ENCODE measurements at places on chromosomes 16 and 17.

GRCh38 chr17:76147211-76148014, 6.4 kb upstream of the FOXJ1 start:
- DNase-seq, result no peak

DNA sequence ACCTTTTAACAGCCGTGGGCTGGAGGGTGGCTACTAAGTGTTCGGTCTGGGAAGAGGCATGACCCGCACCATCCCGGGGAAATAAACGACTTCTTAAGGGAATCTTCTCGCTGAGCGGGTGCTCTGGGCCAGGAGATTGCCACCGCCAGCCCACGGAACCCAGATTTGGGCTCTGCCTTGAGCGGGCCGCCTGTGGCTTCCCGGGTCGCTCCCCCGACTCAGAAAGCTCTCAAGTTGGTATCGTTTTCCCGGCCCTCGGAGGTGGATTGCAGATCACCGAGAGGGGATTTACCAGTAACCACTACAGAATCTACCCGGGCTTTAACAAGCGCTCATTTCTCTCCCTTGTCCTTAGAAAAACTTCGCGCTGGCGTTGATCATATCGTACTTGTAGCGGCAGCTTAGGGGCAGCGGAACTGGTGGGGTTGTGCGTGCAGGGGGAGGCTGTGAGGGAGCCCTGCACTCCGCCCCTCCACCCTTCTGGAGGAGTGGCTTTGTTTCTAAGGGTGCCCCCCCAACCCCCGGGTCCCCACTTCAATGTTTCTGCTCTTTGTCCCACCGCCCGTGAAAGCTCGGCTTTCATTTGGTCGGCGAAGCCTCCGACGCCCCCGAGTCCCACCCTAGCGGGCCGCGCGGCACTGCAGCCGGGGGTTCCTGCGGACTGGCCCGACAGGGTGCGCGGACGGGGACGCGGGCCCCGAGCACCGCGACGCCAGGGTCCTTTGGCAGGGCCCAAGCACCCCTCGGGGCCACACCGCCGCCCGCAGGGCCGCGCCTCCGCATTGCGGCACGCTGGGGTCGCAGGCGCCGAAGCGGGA, 3.6 kb upstream of the CBX4 start:
- no peak for DNase-seq

DNA sequence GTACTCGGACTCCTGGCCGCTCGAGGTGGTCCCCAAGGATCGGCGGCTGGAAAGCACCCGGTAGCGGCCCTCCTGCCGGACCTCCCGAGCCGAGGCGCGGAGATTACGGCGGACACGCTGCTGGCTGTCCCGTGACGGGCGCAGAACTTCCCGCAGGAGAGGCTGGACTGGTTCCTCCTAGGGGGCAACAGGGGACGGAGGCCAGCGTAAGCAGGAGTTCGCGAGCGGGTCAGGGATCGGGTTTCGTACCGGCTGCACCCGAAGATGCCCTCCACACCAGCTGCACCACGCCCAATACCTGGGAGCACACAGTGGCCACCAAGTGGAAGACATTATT, 341 bp downstream of the SLC7A6OS start:
- no peak for DNase-seq

DNA sequence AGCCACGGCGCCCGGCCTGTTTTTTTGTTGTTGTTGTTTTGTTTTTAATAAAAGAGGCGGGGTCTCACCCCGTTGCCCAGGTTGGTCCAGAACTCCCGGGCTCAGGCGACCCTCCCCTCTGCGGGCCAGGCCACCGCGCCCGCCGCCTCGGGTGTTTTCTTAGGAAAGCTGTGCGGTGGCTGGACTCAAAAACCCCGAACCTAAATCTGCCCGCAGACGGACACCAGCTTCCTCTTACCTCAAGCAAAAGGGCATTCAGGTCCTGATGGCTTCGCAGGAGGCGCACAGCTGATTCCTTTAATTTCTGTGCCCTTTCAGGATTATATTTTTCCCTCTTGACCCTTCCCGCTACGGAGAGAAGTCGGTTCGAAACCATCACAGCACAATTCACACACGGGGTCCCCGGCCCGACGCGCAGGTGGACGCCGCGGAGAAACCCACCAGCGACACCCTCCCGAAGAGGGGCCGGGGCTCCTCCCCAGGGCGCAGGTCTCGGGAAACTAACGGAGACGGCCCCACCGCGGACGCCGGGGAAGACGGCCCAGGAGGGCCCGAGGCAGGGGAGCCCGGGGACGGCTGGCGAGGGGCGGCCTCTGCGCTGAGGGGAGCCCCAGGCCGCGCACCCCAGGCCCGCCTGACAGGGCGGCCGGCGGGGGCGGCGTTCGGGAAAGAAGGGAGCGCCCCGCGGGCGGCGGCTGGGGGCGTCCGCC, 653 bp downstream of the FANCA start:
- DNase-seq, result no peak

- DNase-seq, result no peak
These were observed 641 bp downstream of the KRTAP9-1 start for GRCh38 chr17:41190328-41190727.

DNA sequence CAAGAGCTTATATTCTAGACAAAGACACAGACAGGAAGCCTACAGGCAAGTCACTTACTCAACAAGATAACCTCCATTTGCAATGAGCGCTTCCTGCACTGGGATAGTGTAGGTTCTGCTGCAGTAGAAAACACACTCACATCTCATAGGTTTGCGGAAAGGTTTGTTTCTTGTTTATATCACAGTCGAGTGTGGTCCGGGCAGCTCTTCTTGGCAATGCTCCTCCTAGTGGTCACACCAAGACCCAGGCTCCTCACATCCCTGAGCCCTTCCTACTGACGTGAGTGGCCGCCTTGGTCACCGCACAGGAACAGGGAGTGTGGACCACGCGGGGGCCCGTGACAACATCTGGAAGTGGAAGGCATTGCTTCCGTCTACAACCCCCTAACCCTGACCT, 48.0 kb upstream of the RBFOX3 start:
- DNase-seq, result no peak

- no peak for DNase-seq
These were observed 105.1 kb upstream of the TNRC6C start for GRCh38 chr17:77853191-77853977.

- no peak for DNase-seq
These were observed 31.0 kb downstream of the MBTPS1 start for GRCh38 chr16:84085773-84086172.

DNA sequence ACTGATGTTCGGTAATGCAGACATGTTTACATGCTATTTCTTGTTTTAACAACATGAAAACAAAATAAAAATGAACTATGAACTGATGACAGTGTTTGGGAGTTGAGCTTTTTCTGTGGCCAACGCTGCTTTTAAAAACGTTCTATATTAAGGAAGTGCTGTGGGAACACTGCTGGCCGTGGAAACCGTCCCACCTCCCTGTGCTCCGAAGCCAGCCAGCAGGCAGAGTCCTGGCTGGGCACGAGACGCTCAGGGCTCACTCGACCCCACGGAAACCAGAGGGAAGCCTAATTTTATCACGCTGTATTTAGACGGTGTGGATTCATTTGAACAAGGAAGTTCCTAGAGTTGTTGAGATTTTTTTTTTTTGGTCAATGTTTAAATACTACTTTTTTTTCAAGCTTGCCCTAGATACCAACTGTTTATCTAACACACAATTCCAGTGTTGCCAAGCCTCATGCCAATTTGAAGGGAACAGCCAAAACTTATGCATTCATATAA, 25.8 kb downstream of the ADCY9 start:
- DNase-seq, result no peak

- DNase-seq, result no peak
These were observed 698 bp downstream of the ACBD4 start for GRCh38 chr17:45135978-45136791.

- DNase-seq, result no peak
These were observed 115.7 kb downstream of the ZNF423 start for GRCh38 chr16:49740256-49740655.

GRCh38 chr17:76940295-76940694, 72.1 kb downstream of the MGAT5B start:
- no peak for DNase-seq

DNA sequence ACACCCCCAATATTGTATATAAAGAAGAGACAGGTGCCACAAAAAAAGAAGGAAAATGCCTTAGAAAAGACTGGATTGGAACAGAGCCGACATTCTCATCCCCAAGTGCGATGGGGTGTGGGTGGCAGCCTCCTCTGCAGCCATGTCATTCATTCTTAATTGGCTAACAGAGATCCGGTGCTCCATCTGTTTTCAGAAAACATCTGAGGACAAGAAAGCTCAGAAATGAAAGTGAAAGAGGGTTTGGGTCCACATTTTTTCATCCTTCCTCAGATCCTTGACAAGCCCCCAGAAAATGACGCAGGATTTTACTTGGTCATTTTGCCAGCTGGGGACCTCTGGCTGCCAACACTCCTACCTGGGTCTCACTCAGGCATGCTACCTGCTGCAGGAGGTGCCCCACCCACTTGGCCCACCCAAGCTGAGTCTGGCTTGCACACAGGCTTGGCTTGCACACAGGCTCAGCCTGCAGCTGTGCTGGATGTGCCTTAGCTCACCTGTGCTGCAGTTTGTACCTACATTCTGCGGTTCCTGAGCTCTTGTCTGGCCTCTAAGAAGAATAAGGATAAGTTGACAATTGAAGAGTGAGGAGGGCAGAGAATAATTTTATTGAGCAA, 21.9 kb downstream of the KIF2B start:
- no peak for DNase-seq

DNA sequence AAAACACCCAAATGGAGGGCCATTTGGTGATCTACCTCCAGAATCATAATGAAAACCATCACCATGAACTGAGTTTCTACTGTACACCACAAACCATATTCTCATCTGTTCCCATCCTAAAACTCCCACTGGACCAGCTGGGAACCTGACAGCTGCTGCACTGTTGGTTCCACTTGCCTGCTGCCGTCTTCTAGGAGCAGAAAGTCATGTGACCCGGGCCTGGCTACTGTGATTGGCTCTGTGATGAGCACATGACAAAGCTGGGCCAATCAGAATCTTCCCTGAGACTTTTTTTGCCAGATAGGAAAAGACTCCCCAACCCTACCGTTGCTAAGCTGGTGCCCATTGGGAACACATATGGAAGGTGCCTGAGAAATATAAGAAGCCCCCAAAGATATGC, 264.2 kb downstream of the MRTFB start:
- DNase-seq, result no peak

DNA sequence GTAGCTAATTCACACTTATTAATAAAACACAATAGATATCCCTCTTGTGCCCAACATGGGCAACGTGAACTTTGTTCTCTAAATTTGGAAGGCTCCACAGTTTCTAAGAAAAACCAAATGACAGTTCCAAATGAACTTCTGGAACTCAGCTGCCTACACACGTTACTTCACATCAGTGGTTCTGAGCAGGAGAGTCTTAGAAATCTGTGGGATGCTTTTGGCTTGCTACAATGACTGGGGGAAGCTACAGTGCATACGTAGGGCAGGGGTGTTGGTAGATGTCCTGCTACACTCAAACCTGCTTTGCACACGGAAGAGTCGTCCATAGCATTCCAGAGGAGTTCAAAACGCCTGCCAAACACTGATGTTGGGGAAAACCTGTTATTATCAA, 8.0 kb downstream of the TXNDC11 start:
- DNase-seq, result no peak

DNA sequence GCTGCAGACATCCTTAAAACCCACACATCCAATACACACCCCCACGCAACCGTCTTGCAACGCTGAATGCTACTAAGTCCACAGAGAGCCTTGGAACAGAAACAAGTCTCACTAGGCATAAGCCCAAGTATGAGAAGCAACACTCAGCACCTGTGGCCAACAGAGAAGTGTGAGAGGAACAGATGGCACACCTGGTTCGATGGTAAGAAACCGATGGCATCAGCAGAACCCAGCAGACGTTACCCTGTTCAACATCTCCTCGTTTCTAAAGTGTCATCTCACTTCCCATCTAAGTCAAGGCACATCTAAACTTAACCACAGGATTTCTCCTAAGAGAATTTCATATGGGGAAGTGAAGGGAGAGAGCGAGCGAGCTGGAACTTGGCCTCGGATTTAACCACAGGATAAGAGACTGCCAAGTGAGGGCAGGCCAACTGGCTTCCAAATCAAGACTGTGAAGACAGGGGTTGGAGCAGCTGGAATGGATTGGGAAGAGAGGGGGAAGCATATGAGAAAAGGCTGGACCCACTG, 41.0 kb downstream of the NXPH3 start:
- DNase-seq, result no peak

DNA sequence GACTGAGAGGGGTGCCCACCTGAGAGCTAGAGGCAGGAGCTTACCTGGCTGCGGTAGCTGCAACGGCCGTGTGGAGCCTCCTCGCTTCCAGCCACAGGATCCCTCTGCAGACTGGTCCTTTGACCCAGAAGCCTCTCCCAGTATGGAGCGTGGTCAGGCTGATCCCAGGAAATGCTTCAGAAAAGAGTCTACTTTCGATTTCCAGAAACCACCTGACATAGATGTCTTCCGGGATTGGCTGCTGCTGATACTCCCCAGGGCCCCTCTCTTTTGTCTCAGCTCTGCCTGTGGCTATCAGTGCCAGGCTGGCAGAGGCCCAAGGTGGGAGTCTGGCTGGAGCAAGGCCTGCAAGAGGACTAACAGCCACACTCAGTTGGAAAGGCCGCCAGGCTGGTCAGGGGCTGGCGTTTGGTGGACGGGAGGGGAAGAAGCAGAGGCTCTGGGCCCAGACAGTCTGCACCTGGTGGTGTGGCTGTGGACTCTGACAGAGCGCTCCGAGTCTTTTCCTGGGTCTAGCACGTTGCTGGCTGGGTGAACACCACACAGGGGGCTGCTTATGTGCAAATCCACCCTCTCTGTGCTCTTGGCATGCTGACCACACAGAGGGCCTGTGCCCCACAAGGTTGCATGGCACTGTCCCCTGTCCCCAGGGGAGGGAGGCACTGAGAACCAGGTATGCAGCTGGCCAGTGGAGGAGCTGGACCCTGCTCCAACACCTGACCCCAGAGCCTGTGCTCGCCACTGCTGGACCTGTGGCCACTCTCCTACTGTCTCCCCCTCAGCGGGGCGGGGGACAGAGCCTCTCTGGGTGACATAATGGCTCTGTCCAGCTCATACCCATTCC, at the start of gene LGALS3BP:
Gene LGALS3BP (minus strand): TSS at position 144 of the 844 bp plus-strand sequence. CDS start 2,732 bp downstream, outside the sequence.
- DNase-seq, result peak; percentile 18

DNA sequence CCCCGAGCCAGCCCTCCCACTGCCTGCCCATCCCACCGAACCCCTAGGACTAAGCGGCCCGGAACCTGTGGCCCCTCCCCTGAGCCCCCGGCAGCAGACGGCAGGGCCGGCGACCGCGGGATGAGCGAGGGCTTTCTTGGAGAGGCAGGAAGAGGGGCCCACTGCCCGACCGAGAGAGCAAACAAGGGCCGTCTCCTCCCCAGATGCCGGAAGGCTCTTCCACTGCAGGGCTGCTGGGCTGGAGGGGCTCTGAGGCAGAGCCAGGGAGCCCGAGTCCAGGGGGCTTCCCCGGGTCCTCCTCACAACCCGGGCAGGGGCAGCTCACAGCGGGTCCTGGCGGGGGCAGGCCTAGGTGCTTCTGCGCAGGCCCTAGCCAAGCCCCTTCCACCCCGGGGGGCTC, 2.9 kb downstream of the PERCC1 start:
- no peak for DNase-seq

- no peak for DNase-seq
These were observed 26.6 kb upstream of the MAF start for GRCh38 chr16:79627092-79627491.

GRCh38 chr17:27315322-27315721, 21.4 kb downstream of the WSB1 start:
- DNase-seq, result no peak

Measured in NCI-H1930 (cell line).